ENCODE measurements at places on chromosomes 1 and 21.

DNA sequence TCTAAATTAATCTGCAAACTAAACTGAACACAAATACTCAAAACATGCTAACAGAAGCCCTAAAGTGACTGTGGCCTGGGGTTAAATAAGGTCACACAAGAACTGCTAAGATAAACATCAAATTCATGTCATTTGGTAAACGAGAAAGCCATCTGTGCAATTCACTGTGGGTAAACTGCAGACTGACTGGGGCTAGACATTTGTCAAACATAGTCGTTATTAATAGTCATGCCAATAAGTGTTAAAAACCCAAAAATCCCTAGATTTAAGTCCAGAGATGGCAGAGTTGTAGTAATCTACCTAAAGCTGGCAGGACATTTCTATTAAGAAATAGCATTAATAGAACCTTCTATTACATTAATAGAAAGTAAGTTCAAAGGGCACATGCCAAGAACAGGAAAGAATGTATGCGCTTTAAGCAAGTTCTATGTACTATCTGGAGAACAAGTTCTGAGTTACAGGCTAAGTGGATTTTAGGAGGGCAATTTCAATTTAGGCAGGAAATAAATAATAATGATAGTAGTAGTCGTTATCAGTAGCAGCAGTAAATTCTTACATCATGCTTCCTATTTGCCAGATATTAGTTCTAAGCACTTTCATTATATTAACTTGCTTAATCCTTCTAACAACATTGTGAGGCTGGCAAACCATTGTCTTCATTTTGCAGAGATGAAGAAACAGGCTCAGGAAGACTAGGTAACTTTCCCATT, 8.6 kb downstream of the EDEM3 start:
- DNase-seq, result no peak

DNA sequence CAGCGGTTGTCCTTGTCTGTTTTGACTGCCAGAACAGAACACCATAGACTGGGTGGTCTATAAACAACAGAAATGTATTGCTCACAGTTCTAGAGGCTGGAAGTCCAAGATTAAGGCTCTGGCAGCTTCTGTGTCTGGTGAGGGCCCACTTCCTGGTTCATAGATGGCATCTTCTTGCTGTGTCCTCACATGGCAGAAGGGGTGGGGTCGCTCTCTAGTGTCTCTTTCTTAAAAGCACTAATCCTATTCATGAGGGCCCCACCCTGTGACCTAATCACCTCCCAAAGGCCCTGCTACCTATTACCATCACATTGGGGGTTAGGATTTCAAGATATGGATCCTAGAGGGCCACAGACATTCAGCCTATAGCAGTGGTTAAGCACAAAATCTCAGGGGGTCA, 304.4 kb downstream of the NFIA start:
- DNase-seq, result no peak

DNA sequence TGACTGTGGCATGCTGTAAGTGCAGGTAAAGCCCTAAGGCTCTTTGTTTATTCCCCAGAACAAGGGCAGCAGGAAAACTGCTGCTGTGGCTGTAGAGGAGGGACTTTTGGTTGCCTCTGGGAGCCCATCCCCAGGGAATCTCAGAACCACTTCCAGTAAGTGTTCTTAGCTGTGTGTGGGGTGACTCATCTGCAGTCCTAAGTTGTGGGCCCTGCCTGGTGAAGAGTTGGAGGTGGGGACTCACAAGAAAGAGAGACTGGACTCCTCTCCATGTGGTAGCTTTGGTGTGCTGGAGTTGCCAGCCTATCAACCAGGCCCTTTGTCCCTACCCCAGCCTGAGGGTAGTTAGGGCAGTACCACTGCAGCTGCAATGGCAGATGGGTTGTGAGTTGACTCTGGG, 24.0 kb upstream of the DENND1B start:
- DNase-seq, result peak; percentile 65

GRCh38 chr1:151175041-151175741, 590 bp downstream of the TMOD4 start:
- no peak for DNase-seq

- no peak for DNase-seq
These were observed 27.6 kb downstream of the C1orf216 start for GRCh38 chr1:35691080-35691479.

- DNase-seq, result no peak
These were observed 1.5 kb upstream of the S100B start for GRCh38 chr21:46606427-46606813.

- no peak for DNase-seq
These were observed 1.9 kb downstream of the CTSE start for GRCh38 chr1:206021626-206022365.

GRCh38 chr1:220239966-220240365, 32.3 kb downstream of the RAB3GAP2 start:
- no peak for DNase-seq

DNA sequence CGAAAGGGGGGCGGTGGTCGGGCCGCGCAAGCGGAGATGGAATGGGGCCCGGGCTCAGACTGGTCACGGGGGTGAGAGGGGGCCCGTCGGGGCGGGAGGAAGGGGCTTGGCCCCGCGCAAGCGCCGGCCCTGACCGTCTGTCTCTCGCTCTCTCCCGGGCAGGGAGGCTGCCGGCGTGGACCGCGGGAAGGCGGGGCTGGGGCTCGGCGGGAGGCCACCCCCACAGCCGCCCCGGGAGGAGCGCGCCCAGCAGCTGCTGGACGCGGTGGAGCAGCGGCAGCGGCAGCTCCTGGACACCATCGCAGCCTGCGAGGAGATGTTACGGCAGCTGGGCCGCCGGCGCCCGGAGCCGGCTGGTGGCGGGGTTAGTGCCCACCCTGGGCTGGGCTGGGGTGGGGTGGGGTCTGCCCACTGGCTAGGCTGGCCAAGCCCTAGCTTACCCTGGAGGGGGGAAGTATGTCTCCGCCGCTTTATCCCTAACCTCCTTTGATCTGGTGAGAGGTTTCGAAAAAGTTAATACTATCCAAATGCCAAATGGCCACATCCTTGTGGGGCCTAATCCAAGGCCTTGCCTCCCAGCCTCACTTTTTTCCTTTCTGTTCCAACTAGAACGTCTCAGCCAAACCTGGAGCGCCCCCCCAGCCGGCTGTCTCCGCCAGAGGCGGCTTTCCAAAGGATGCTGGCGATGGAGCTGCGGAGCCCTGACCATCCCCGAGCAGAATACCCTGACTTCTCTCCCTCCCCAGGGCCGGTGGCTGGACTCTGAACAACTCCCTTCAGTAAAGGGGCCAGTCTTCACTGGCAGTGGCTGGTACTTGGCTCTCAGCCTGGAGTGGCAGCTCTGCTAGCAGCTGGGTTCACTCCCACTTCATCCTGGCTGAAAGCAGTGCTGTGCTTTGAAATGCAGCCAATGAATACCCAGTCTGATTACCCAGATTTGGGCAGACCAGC, 636 bp upstream of the YRDC start:
- DNase-seq, result peak; percentile 93

DNA sequence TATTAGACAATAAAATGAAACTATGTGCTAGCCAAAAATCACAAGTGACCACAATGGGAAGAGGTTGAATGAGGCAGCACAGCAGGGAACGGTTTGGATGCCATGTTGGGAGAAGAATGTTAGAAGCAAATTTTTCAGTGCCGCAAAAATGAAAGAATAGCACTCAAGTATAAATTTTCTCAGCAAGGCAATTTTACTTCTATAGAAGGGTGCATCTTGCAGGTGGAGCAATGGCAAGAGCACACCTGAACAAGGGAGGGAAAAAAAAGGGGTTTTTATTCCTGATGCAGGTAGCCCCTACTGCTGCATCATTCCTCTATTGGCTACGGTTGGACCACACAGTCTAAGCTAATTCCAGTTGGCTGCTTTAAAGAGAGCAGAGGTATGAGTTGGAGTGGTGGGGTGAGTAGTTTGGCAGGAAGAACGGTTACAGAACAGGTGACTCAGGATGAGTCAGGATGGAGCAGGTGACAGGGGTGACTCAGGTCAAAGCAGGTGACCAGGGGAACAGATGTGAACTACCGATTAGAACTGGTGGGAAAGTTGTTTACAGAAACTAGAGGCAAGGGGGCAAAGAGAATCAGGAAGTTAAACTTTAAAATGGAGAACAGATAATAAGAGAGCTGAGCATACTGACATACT, 301.1 kb upstream of the NRIP1 start:
- no peak for DNase-seq

GRCh38 chr1:229669333-229669732, 43.3 kb downstream of the URB2 start:
- no peak for DNase-seq

DNA sequence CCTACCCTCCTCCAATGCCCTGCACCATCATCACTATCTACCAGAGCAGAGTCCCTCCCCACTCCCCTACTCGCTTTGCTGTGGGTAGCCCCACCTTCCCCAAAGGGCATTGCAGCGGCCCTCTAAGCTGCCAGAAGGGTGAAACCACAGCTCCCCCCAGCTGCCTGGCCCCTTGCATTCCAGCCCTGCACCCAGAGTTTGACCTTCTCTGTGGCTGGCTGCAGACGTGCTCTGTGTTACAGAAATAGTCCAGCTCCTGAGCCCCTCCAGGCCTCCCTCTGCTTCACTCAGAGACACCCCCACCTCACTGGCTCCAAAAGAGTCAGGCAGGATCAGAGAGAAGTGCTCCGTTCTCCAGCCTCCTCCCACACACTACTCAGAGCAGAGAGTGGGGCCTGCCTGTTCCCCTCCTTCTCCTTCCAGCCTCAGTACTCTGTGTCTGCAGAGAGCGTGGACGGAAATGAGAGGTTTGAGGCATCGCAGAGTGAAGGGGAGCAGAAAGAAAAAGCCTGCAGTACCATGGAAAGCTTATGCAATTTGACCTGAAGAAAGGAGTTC, 63.2 kb downstream of the PLEKHA6 start:
- DNase-seq, result peak; percentile 92

DNA sequence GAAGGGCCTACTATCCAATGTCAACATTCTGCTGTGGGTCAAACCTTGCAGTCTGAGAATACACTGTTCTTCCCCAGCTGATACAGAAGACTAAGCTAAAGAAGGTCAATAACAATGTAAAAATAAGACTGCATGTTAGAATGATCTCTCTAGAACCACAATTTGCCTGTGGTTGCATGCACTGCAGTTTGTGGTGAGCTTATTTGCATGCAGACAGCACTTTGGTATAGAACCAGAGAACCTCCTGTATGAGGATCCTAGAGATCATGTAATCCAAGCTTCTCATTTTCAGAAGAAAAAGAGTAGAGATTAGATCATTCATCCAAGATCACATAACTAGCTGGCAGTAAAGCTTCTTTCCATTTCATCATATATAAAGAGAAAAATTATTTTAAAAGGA, 15.8 kb downstream of the SYNJ1 start:
- DNase-seq, result no peak

DNA sequence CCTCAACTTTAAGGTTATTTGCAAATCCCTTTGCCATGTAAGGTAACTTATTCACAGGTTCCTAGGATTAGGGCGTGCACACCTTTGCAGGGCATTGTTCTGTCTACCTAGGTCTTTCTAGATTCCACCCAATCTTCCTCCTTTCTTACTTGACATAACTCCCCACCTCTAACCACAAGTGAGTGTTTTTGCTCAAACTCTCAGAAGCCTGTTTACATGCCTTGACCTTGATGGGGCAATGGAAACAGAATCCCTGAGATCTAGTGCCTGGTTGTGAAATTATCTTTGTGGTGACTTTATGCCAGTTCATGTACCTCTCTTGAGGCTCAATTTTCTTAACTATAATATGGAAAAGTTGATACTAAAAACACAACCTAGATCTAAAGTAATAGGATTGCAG, 296.6 kb downstream of the TTLL7 start:
- DNase-seq, result no peak

DNA sequence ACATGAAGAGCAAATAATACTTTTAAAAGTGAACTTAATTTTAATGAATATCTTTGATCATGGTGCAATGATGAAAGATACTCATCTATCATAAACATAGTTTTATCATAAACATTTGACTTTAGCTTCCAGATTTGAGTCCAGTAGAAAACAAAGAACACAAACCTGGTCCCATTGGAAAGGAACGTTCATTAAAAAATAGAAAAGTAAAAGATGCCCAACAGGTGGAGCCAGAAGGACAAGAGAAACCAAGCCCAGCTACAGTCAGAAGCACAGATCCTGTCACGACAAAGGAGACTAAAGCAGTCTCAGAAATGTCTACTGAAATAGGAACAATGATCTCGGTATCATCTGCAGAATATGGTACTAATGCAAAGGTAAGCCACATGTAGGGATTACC, 55.6 kb upstream of the MYOCOS start:
- DNase-seq, result no peak

DNA sequence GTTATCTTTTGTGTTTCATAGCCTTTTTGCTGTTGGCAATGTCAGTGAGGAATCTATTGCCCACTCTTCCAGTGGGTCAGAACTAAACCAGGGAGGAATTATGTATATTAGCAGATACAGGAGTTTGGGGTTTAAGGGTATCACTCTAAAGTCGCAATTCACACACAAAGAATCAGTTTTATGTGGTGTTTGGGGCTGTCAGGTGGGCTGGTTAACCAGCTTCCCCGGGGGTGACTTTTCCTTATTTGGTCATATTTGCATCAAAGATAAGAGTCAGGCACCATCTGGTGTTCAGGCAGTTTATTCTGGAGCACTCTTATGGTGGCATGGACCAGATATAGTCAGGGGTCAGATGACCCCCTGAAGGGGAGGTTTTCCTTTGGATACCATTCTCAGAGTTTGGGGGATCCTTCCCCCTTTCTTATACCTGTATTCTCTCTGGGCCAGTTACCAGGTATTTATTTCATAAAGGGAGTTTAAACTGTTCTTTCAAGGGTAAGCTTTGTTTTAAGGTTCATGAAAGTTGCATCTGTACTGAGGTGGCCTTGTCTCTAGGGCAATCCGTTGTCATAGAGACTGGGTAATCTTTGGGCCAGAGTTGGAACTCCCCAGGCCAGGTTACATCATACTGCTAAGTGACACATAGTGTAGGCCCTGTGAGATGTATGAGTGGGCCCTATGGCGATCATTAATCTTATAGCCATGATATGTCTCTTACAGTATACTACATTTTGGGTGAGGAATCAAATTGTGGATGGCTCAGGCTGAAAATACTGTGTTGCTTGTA, 148.2 kb downstream of the RWDD3 start:
- DNase-seq, result no peak

- DNase-seq, result peak; percentile 54
These were observed 8.6 kb downstream of the YBEY start for GRCh38 chr21:46294647-46295176.

DNA sequence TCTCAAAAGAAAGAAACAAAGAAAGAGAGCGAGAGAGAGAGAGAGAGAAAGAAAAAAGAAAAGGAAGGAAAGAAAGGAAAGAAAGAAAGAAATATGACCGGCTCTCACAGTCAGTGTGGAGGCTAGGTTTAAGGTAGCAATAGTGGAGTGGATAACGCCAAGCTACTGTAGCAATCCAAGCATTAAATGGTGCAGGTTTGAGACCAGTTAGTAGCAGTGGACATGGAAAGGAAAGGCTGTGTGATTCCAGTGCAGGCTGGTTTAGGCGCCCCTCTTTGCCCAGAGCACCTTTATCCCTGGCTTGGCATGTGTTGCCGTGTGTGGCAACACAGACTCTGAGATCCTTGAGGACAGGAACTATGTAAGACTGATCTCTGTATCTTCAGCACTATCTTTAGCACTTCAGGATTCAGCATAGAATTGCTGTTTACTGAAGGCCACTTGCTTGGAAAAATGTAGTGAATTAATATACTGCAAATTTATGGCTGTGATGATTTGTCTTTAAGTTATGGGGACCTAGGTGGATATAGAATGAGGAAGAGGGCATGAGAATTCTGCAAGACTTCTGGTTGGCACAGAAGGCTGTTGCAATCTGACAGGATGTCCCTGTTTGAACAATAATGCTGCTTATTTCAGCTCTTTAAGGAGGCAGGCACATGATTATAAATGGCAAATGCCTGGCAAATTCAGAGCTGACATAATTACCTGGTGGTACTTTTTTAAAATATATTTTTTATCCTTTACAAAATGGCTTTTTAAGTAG, 10.8 kb upstream of the OSBPL9 start:
- DNase-seq, result no peak

Measured in adipocyte (in vitro differentiated cells).